Stimulated activated CD4-positive, alpha-beta T cell treated with anti-CD3 and anti-CD28 coated beads, Interleukin-15, amount 100 ng/mL, for 1 hour (primary cell): ENCODE measurements at places on chromosomes 6 and 20.

GRCh38 chr6:110990840-110991576 lies 9.2 kb downstream of the RPF2 start:
- DNase-seq = no peak

DNA sequence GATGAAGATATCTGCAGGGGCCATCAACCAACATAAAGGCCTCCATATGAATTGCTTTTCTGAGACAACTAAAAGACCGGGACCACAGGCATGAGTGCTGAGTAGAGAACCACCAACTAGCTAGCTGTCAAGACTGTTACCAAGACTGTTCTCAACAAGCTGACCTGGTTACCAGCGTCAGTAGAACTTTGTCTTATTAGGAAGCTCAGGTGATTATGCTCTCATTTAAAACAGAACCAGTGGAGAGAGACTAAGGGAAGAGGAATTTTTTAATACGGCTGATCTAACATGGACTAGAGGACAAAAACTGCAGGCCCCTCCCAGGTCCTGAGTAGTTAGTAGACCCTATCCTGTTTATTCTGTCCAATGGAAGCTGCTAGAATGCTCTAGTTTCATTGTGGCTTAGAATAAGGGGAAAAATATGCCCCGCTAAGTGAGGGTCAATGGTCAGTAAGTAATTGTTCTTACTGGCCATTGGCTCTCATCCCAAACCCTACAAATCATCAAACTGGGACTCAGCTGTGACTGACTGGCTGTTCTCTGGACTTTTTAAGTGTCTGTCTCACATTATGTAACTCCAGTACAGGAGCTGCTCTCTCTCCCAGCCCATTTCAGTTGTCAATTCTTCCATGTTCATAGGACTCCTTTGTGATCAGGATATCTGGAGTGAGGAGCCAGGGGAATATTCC lies 3.8 kb upstream of the DYNLRB1 start:
- DNase-seq = no peak

DNA sequence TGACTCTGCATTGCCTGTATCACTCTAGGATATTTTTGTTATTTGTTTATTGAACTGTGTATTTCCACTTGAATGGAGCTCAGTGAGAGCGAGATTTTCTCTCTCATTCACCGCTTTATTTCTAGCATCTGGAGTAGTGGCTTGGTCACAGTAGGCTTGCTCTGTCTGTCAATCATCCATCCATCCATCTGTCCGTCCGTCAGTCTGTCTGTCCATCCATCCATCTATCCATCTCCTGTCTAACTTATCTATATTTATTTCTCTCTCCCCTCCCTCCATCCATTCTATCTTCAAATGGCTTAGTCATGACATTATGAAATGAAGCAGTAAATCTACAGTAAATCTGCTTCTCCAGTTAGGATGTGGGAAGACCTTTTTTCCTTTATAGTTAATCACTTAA lies 94.6 kb downstream of the TIAM2 start:
- no peak for DNase-seq

GRCh38 chr6:131433927-131434326 lies 139.1 kb upstream of the ARG1 start:
- DNase-seq = no peak

DNA sequence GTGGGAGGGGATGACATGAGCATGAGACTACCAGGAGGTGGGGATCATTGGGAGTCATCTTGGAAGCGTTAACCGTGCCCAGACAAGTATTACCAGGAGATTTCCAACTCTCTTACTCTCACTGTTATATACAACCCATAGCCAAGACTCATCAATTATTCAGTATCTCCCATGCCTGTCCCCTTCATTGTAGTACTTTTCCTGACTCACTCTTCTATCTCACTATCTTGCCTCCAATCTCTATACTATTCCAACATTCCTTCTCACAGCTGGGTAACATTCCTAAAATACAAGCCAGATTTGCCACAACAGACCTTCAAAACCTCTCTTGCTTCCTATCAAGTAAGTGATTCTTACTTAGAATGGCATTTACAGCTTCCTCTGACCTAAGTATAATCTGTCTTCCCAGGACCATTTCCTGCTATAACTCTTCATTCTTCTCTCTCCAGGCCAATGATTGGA lies 226.3 kb upstream of the SMLR1 start:
- no peak for DNase-seq

- no peak for DNase-seq
Measured at GRCh38 chr6:37977715-37978114, 158.2 kb downstream of the ZFAND3 start.

DNA sequence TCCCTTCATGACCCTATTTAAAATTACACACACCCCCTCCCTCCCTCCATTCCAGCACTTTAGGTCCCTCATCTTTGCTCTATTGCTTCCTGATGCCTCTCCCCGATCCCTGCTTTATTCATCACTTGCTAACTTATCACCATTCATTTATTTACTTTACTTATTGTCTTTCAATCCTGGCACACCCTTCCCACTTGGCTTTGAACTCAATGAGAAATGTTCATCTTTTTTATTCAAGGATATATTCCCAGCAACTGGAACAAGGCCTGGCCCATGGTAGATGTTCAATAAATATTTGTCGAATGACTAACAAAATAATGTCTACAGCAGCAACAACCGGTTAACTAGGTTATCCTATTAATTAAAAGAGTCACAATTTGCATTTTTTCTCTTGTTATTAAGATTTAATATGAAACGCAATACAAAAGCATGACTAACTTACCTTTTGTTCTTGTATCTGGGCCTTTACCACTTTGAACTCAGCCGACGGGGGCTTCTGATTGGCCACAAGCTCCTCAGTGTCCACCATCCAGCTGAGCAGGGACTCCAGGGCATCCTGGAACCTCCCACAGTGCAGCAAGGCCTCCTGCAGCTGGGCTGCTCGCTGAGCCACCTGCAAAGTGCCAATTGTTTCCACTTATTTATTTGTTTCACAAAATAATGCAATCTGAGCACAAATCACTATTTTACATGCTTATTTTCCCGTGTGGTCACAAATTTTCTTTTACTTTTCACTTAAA lies 107.8 kb downstream of the DST start:
- no peak for DNase-seq

- DNase-seq = no peak
Measured at GRCh38 chr6:23630726-23631635, 495.0 kb upstream of the NRSN1 start.

GRCh38 chr20:2871661-2872458 lies 1.4 kb upstream of the PTPRA start:
- no peak for DNase-seq

- DNase-seq = no peak
Measured at GRCh38 chr6:18055714-18056382, 66.6 kb downstream of the NHLRC1 start.

GRCh38 chr6:83127258-83127657 lies 59.8 kb downstream of the DOP1A start:
- no peak for DNase-seq

DNA sequence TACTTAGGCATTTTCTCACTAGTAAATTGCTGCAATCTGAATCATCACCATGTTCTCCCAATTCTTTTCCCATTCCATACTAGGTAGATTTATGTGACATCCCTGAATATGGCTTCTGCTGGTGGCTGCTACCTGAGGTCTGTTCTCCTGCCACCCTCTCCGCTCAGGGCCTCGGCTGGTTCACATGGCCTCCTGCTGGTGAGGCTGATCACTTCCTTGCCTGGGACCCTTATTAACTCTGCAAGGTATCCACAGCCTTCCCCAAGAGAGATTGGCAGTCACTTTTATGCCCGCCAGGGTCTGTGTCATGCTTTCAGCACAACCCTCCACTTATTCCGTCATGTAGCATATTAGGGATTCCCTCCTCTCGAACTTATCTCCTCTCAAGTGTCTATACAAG lies 424.5 kb upstream of the FLRT3 start:
- no peak for DNase-seq

DNA sequence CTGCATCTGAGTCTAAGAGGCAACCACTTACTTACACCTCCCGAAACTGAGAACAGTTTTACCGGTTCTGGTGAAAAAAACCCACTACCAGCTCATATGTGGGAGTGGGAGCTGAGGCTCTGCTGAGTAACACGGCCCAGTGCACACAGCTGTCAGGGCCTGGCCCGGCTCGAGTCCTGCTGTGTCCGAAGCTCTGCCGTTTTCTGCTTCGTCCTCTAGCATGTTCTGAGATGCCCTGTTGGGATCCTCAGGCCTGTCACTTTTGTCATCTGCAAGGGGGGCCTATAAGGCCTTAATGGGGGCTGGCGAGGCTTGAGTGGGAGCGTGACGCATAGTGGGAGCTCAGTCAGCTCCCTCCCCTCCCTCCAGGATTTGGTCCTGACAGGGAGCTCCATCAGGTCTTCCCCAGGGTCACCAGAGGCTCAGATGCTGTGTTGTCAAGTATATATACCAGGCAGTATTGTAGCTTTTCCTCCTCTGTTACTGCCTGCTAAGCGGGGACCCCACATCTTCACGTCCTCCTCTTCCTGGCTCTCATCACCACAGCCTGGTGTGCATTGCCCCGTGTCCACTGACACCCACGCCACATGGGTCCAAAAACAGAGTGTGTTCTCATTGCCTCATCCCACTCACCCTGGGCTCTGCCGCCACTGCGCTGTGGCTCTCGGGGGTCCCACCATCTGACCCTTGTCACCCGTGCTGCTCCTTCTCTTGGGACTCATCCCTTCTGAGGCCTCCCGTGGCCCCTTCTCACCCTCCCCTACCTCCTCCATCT lies 45.2 kb upstream of the FANCE start:
- DNase-seq = no peak

DNA sequence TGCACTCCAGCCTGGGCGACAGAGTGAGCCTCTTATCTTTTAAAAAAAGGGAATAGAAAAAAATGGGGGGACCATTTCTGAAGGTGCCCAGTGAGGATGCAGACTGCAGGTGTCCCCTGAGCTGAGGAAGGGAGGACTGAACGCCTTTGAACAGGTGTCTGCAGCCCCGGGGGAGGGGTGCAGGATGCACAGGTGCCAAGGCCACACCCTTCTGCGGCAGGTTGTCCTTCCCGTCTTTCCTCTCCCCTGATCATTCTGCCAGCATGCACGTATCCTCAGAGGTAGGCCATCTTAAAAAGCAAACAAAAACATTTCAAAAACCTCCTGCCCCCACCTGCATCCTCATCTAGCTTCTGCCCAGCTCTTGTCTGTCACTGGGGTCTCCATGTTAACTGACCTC lies 101.3 kb downstream of the MTHFD1L start:
- DNase-seq = no peak

GRCh38 chr6:341914-342831 lies 49.4 kb upstream of the IRF4 start:
- DNase-seq = no peak

GRCh38 chr6:133114973-133115372 lies 126.2 kb upstream of the EYA4 start:
- no peak for DNase-seq

- no peak for DNase-seq
Measured at GRCh38 chr6:87675004-87675681, 26.9 kb downstream of the AKIRIN2 start.

DNA sequence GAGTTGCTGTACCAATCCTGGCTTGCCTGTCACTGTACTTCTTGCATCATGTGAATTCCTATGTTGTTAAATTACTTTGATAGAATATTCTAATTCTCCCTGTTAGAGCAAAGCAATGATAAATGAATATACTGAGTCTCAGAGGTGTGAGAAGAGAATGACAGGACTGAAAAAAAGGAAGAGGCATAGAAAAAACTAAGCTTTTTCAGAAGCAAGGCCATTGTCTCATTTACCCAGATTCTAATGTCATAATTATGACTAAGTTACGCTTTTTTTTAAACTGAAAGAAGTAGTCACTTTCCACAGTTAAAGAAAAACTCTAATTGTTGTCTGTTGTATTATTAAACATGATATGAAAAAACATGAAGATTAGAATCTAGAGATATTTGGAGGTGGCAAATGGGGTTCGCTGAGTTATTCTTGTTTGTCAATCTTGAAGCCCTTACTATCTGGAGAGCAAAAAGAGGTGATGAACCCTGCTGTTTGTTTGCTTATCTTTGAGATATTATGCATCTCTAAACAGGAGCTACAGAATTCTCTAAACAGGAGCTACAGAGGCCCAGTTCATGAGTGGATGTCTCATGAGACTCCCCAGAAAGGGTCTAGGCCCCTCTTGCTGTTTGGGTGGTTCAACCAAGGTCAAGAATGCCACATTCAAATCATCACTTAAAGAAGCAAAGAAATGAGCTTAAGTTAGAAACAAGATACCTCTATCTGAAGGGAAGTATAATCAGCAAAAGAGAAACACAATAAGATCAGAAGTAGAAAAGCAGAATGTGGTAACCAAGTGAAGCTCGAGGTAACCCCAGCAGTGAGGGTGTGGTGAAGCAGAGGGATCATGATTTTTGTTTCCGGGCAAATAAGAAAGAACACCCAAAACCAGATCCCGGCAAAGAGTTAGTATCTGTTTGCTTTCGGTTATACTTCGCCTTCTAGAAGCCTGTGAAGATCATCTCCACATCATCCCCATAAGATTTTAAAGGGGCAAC lies 33.3 kb upstream of the THEMIS start:
- DNase-seq = no peak

DNA sequence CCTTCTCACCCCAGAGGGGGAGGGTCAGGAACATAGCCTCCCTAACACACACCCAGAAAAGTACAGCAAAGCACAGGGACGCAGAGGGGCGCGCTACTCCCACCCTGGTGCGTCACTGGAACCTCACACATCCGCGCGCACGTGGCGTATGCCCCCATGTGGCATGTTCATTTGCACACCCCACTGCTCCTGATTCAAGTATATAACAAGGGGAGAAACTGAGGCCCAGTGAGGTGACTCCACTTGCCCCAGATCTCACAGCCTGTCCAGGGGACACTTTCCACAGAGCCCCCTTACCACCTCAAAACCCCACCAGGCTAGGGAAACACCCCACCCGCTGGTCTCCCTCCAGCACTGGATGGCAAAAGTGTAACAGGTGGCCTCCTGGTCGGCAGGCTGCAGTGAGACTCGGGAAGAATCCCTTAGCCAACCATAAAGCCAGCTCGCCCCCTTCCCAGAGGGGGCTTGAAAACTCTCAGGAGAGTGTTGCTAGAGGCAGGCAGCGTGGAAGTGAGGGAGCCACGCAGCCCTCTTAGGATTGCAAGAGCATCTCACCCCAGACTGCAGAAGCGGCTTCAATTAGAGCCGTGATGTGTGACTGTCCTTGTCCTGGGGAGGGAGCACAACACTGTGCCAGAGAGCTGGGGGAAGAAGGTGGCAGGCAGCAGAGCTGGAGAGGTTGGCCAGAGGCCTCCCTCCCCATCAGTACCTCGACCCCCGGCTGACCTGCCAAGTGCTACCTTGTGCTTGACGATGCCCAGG lies at the start of gene GRM4:
Gene GRM4, minus strand, starts transcription at position 67 of the 762 bp plus-strand sequence. CDS start 12,591 bp downstream, outside the sequence.
- DNase-seq = no peak

- no peak for DNase-seq
Measured at GRCh38 chr6:147651249-147652063, 143.0 kb downstream of the SAMD5 start.

DNA sequence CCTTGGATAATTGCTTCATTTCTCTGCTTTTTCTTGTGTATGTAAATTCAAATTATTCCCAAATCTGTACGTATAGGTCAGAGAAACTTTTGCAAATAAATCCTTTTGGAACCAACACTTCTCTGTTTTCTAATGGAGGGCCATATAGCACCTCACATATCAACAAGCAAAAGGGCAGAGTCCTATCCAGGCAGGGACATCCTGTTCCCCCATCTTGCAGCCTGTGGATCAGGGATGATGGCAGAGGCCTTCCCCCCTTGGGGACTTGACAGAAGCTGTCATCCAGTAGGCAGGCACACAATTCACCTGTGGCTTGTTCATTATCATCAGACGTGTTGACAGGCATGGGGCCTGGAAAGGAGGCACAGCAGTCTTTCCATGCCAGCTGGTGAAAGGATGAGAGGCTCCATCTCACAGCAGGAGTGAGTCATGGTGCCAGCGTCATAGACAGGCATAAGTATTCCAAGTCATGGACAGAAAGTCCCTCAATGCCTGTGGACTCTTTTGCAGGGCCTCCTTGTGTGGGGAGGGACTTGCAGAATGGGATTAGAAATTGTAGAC lies 31.8 kb upstream of the PLEKHG1 start:
- no peak for DNase-seq
